Activated CD4-positive, alpha-beta T cell treated with anti-CD3 and anti-CD28 coated beads for 36 hours (primary cell): ENCODE measurements at places on chromosomes 1 and 21. TPM values are rescaled to one million over a fixed set of nuclear protein-coding genes. Genes with fewer than 3 reads are reported as not detected.
A peak's percentile ranks its signal among the peaks of the same experiment; 100 is the strongest.

- peak overlapping the region; percentile 15 for H3K4me3 ChIP-seq
- no peaks in the 10 kb centered on the region for H3K36me3 ChIP-seq
- DNase-seq, result peak; percentile 49
These were observed 1.6 kb downstream of the ALX3 start for GRCh38 chr1:110068646-110069403.

GRCh38 chr1:192002063-192002462 is 156.2 kb upstream of the RGS18 start:
- peak; percentile 5 for DNase-seq
- no peaks in the 10 kb centered on the region for H3K36me3 ChIP-seq
- H3K4me3 ChIP-seq, result no peak overlapping the region
- no peaks in the 10 kb centered on the region for H3K4me1 ChIP-seq

Gene KRTAP11-1
- total RNA-seq, result not detected

Gene FAM72B
- 43.1 TPM for total RNA-seq

Gene ALG14
- total RNA-seq, result 7.3 TPM
